Aortic smooth muscle cell (primary cell): ENCODE measurements at places on chromosomes 4 and X. TPM values are rescaled to one million over a fixed set of nuclear protein-coding genes. Genes with fewer than 3 reads are reported as not detected.

The RRH gene
- 0.13 TPM in 1 of 2 replicates, not detected in the other for total RNA-seq

The PRKG2 gene
- total RNA-seq: 0.56 and 0.79 TPM in 2 replicates

The ITIH6 gene
- total RNA-seq: under 0.01 TPM in 1 of 2 replicates, not detected in the other

The NR0B1 gene
- 0.19 and 0.26 TPM in 2 replicates for total RNA-seq

The DDX53 gene
- not detected in 2 replicates for total RNA-seq

The ENAM gene
- total RNA-seq: under 0.01 and 0.12 TPM in 2 replicates

The FGB gene
- not detected in 2 replicates for total RNA-seq
